Activated T-helper 2 cell treated with anti-CD3 and anti-CD28 coated beads, Interferon-gamma antibody, Interleukin-2, Interleukin-4, amounts not matched to agents 10 μg/mL and 5 μg/mL and 100 μg/mL, durations not matched to agents 14 hours and 24 hours and 36 hours (primary cell): ENCODE measurements at places on chromosomes 11 and 22.

DNA sequence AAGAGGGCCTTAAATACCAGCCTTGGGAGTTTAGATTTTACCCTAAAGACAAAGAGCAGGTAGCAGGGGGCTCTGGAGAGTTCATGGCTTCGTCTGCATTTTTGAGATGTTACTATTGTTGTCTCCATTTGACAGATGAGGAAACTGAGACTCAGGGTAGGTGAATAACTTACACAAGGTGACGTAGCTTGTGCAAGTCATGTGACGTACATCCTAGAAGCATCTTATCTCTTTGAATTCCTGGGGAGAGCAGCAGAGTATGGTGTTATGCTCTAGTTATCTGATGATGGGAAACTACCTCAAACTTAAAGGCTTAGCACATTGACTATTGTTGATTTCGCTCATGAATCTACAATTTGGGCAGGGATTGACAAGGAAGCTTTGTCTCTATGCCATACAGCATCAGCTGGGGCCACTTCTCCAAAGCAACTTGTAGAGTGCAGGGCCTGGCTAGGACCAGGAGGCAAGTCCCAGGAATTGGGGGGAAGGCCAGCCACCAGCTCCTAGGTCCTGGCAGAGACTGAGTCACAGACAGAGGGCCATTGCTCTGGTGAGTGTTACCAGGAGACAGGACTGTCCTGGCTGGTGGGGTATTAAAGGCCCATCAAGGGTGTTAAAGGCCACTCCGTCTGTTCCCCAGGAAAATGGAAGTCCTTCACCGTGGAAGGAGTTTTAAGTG is 52.1 kb upstream of the TSKU start:
- no peak for DNase-seq

- no peak for DNase-seq
Measured at GRCh38 chr22:45503816-45504372, 1.2 kb downstream of the FBLN1 start.

GRCh38 chr11:111603611-111604130 is 1.4 kb downstream of the SIK2 start:
- no peak for DNase-seq

DNA sequence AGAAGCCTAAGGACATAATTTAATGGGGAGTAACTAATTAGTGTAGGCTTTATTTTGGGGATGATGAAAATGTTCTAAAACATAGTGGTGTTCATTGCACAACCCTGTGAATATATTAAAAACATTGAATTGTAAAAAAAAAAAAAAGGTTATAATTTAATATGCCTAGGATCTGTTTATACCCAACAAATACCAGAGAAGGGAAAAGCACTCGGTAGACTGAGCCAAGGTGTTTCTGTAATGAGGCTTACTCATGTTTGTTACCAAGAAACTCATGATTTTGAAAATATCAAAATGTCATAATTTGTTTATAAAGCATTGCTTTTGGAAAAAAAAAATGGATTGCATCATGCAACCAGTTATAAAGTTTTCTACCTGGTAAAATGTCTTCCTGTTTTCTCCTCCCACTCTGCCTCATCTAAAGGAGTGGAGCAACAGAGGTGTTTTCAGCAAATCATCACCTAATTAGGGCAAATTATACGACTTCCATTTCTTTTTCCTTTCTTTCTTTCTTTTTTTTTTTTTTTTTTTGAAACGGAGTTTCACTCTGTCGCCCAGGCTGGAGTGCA is 14.2 kb upstream of the EIF3M start:
- DNase-seq: no peak

DNA sequence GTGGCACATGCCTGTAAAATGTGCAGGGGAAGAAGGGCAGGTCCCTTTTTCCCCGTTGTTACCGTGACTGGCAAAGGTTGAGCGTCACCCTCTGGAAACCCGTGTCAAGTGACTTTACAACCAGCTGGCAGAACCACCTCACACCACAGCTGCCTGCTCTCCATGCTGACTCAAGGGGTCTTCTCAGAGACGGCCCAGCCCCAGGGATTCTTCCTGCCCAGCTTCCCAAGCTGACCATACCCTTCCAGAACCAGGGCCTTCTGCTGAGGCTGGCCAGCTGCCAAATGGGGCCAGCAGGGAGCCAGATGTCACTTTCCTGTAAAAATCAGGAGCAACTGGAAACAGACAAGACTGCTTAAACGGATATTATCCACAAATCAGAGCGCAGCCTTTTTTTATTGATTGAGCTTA is 6.3 kb downstream of the PC start:
- DNase-seq: no peak

- no peak for DNase-seq
Measured at GRCh38 chr11:92841719-92842118, 127.7 kb upstream of the MTNR1B start.

GRCh38 chr22:49272546-49273125 is 555.0 kb downstream of the BRD1 start:
- no peak for DNase-seq

- DNase-seq: no peak
Measured at GRCh38 chr11:47466701-47467250, 17.8 kb upstream of the RAPSN start.
